Common myeloid progenitor, CD34-positive (primary cell): ENCODE measurements at places on chromosomes 11 and 22.
A peak's percentile ranks its signal among the peaks of the same experiment; 100 is the strongest.

- no peak for DNase-seq
Measured at GRCh38 chr11:18700375-18700774, 1.8 kb downstream of the TMEM86A start.

DNA sequence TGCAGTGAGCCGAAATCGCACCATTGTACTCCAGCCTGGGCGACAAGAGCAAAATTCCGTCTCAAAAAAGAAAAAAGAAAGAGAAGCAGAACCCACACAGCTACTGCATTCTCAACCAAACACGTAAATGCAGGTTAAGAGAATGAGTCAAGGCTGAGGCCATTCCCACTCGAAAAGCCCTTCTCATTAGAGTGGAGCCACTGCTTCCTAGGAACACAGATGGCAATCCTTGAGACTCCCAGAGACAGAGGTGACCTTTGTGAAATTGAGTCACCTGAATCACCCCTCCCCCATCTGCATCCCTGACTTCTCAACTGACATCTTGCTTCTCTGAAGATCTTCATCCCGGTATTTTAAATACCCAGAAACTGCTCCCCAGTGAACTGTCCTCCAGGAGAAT is 8.2 kb downstream of the PACSIN2 start:
- DNase-seq = no peak

DNA sequence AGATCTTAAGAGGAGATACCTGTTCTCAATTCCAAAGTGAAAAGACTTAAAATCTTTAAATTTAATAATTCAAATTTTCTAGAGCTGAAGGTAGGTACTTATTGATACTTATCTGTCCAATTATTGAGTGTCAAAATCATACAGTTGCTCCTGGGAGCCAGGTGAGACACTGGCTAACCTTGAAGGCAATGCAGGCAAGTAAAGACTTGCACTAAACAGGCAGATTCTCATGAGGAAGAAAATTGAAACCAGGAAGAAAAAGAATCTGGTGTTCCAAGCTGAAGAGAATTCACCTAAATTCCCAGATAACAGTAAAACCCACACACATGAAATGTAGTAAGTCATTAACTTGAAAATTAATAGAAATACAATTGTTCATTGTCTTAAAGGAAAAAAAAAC is 30.3 kb downstream of the VSIG10L2 start:
- DNase-seq = no peak

DNA sequence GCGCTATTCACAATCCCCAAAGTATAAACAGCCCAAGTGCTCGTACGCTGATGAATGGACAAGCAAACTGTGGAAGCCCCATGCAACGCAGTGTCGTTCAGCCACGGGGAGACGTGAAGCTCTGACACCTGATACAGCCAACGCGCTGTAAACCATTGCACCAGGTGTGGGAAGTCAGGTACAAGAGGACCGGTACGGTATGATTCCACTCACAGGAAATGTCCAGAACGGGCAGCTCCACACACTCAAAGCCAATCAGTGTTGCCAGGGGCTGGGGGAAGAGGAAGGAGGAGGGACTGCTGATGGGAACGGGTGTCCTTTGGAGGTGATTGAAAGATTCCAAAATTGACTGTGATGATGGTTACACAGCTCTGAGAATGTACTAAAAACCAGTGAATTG is 64.5 kb downstream of the BRD1 start:
- no peak for DNase-seq

GRCh38 chr11:2519862-2520735 is 75.3 kb downstream of the KCNQ1 start:
- no peak for DNase-seq

GRCh38 chr11:95443386-95443785 is 212.4 kb upstream of the SESN3 start:
- DNase-seq = no peak

GRCh38 chr11:47905358-47906059 is 57.4 kb upstream of the NUP160 start:
- no peak for DNase-seq

DNA sequence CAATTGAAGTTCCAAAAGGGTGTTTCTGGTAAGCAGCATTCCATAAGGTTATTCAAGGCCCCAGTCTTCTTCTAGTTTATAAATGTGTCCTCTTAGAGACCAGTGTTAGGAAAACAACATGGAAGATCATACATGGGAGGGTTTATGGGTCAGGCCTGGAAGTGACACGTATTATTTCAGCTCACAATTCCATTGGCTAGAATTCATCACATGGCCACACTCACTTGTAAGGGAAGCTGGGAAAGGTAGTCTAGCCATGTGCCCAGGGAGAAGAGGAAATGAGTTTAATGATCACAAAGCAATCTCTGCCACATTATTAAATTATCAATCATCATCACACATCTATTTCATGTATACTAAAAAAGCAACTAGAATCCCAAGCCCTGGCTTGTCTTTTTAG is 181.7 kb upstream of the TBCEL start:
- no peak for DNase-seq

DNA sequence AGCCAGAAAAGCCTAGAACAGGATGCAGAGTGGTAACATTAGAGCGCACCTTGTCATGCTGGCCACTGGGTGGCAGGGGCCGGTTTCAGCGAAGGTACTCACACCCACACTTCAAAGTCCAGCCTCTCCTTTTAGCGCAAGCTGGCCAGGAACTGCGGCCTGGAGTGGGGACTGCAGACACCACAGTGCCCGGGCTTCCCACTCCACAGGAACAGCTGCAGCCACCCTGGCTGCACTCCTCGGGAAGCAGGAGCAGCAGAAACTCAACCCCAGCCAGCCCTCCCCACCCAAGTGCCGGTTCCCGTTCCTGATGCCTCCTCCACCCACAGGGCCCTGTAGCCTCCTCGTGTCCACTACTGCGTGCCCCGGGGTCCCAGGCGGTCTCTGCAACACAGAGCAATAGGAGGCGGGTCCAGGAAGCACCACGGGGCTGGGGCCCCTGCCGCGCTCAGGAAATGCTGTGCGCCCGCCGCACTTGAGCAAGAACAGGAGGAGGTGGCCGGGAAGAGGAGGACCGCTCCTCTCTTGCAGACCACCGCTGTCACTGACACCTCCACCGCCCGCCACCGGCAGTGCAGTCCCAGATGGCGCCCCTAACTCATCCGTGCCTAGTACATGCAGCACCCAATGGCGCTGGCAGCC is 2.2 kb downstream of the RFPL2 start:
- peak; percentile 52 for DNase-seq

DNA sequence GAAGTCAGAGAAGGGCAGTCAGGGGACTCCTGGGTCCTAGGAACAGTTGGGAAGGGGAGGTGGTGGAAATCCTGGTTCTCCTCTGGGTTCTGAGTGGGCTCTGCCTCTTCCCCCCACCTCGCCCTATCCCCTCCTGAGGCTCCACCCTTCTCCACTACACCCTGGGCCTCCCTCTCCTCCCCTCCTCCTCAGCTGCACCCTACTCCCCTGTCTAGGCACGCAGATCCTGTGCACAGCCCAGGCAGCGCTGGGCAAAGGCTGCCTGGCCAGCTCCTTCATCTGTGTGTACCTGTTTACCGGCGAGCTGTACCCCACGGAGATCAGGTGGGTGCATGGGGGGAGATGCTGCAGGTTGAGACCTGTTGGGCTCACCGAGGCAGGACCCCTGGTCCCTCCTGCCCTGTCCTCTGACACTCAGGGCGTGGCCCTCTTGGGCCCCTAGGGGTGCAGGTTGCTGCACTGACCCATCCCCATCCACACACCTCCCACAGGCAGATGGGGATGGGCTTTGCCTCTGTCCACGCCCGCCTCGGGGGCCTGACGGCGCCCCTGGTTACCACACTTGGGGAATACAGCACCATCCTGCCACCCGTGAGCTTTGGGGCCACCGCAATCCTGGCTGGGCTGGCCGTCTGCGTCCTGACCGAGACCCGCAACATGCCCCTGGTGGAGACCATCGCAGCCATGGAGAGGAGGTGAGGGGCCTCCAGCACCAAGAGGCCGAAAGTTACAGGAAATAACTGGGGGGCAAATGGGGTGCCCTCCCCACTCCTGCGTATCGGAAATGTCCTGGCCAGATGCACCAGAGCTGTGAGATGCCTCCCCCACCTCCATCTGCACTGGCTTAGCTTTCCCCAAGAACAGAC is 25.3 kb upstream of the POLA2 start:
- DNase-seq = peak; percentile 30

GRCh38 chr11:120167659-120168058 is 29.7 kb upstream of the TRIM29 start:
- no peak for DNase-seq

DNA sequence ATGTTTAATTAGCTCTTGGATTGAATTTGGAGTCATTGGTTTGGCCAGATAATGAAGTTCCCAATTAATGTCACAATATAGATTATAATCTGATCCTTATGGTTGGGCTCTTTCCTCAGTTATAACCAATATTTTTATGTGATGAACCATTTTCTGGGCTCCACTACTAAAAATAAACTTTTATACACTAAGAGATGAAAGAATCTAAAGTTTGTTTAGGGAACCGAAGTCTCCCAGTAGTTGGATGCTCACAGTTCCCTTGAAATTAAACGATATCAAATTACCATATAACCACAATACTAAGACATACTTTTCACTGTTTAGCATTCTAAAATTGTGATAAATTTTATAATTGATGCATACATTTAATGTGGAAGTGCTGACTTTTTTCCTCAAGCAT is 47.0 kb upstream of the ARHGAP42 start:
- no peak for DNase-seq

- DNase-seq = no peak
Measured at GRCh38 chr22:25689631-25690030, 52.4 kb upstream of the MYO18B start.

- DNase-seq = no peak
Measured at GRCh38 chr22:39433476-39434242, 23.2 kb upstream of the MGAT3 start.

DNA sequence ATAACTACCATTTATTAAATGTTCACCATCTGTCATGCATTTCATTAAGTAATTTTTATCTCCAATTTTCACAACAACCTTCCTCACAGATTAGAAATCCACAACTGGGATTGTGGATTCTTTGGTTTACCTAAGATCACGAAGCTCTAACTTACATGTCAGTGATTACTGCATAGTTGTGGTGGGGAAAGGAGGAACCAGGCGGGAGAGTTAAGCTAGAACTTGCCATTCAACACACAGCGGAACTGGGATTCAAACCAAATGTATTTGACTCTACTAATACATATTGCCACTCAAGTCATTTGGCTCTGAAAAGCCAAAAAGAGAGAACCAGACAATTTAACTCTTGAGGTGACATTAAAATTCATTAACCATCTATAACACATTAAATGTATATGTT is 10.4 kb upstream of the LAYN start:
- DNase-seq = no peak

DNA sequence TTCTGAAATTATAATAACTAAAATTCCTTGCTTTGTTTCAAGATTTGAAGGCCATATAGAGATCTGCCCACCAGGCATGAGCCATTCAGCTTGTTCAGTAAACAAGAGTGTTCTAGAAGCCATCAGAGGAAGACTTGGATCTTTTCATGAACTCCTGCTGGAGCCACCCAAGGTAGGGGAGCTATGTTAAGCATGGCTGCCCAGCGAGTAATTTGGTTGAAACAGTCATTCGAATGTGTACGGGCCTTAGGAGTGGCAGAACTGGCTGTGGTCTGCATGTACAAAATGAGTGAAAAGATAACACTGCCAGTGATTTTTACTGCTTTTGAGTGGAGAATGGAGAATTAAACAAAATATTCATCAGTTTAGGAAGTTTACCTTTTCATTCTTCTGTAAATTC is 103.7 kb downstream of the PPP6R3 start:
- DNase-seq = no peak

DNA sequence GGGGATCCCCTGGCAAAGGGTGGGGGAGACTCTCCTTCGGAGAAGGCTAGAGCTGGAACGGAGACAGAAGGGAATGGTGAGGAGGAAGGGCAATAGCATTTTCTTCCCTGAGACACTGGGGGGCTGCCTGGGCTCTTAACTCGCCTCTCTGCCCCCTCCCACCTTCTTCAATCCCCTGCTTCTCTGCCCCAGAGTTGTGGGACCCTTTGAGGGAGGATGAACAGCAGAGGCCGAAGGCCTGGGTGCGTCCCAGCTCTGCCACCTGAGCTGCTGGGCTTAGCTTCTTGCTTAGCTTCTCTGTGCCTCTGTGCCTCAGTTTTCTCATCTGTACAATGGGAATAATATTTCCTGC is 72.4 kb downstream of the RTL6 start:
- DNase-seq = no peak

GRCh38 chr11:34501949-34502348 is 11.6 kb downstream of the ELF5 start:
- DNase-seq = no peak

- DNase-seq = no peak
Measured at GRCh38 chr11:112631333-112631732, 329.9 kb upstream of the NCAM1 start.

- DNase-seq = no peak
Measured at GRCh38 chr11:115488945-115489344, 15.3 kb downstream of the CADM1 start.

- no peak for DNase-seq
Measured at GRCh38 chr11:15938121-15938611, 418.2 kb downstream of the SOX6 start.

DNA sequence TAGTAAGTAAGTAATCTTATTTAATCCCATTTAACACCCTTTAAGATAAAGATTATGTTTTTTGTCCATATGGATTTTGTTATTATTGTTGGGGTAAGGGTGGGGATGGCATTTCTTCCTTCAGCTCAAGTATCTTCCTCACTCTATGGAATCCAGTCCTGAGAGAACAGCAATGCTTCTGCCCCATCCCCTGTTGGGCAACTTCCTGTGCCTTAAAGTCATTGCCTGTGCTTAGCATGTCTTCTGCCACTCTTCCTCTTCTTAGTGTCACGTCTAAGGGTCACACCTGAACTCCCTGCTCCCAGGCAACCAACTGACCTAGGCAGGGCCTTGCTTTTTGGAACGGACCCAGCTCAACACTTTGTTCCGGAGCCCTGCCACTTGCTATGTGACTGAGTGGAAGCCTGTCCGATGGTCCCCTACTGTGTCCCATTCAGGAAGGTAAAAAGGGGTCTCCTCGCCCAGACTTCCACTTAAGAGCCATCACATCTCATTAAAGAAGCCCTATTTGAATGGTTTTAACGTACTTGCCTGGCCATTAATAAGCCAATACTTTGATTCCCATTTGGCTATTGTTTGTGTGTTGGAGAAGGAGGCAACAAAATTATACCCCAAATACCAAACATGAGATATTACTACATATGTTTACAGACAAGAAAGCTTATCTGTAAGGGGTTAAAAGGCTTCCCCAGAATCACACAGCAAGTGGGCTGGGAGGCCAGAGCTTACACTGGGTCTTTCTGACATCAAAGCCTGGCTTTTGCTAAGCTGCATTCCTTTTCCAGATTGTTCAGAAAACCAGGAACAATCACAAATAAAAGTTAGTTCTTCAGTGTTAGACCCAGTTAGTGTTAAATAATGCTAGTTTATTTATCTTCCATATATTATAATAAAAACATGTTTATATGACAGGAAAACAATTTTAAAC is 59.2 kb downstream of the RAB38 start:
- DNase-seq = no peak

- DNase-seq = peak; percentile 48
Measured at GRCh38 chr11:12043959-12044791, 35.7 kb upstream of the DKK3 start.
